M059J (cell line): ENCODE measurements at places on chromosomes 3 and 15. TPM values are rescaled to one million over a fixed set of nuclear protein-coding genes. Genes with fewer than 3 reads are reported as not detected.

NCK1 gene
- 75.3 and 77.8 TPM in 2 replicates for total RNA-seq

TERC gene
- 33.4 and 110 TPM in 2 replicates for total RNA-seq

IL20RB gene
- total RNA-seq, result 1.7 and 2.4 TPM in 2 replicates

NTRK3 gene
- 0.86 and 1.4 TPM in 2 replicates for total RNA-seq

FHIT gene
- 0.39 TPM in 1 of 2 replicates, not detected in the other for total RNA-seq

CCDC51 gene
- total RNA-seq, result 10.6 and 11.0 TPM in 2 replicates

LRRC31 gene
- not detected in 2 replicates for total RNA-seq

ANKUB1 gene
- total RNA-seq, result not detected in 2 replicates

HCN4 gene
- total RNA-seq, result 0.17 TPM in 1 of 2 replicates, not detected in the other

CFAP92 gene
- total RNA-seq, result 0.27 TPM in 1 of 2 replicates, not detected in the other

TMEM108 gene
- total RNA-seq, result 0.69 and 1.7 TPM in 2 replicates
